ENCODE measurements at places on chromosomes 5 and 9. TPM values are rescaled to one million over a fixed set of nuclear protein-coding genes. Genes with fewer than 3 reads are reported as not detected.
A peak's percentile ranks its signal among the peaks of the same experiment; 100 is the strongest.

DNA sequence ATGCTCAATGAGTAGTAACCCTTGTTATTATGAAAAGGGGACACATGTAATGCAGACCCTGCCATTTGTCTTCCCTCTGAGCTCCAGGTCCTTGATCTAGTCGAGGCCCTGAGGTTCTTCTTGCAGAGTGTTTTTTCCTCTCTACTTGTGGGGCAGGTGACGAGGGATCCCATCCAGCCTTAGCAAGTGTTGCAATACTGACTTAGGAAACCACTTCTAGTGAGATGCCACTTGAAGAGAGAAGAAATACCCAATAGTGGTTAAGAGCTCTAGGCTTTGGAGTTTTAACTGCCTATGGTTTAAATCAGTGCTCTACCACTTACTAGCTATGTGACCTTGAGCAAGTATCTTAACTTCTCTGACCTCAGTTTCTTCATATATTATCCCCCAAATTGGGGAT, 10.2 kb downstream of the PPARGC1B start:
- no peak for DNase-seq

- no peak for DNase-seq
Observed at GRCh38 chr5:127909821-127910220, 173.7 kb upstream of the SLC12A2 start.

DNA sequence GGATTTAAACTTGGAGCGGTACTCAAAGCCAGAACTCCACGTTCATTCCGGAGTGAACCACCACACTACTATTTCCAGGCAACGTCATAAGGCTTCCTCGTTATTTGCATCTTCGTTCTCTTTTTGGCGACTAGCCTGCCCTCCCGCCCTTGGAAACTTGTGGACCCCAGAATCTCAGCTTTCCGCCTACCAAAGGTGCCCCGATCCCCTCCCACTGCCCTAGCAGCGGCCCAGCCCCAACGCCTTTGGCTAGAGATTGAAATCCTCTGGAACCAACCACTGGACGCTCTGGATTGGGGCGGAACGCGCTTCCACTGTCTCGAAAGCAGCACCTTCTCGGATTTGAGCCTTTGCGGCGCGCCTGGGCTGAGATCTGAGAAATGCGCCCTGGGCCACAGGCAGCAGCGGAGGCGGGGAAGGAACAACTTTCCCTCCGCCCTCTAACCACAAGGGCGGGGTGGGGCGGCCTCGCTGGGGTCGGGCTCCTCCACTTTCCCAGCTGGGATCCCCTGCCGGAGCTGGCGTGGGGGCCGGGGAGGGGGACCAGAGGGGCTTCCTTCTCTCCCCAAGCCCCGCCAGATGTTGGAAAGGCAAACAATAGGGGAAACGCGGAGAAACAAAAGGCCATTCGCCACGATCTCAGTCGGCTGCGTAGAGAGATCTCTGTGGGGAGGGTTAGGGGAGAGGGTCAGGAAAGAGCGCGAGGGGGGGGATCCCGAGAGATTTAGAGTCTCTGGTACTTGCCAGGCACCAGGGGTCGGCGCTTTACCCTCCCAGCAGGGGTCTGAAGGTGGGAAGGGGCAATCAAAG, 1.3 kb downstream of the MOB3B start:
- peak; percentile 85 for DNase-seq

GRCh38 chr9:1878811-1879210, 136.3 kb upstream of the SMARCA2 start:
- no peak for DNase-seq

DNA sequence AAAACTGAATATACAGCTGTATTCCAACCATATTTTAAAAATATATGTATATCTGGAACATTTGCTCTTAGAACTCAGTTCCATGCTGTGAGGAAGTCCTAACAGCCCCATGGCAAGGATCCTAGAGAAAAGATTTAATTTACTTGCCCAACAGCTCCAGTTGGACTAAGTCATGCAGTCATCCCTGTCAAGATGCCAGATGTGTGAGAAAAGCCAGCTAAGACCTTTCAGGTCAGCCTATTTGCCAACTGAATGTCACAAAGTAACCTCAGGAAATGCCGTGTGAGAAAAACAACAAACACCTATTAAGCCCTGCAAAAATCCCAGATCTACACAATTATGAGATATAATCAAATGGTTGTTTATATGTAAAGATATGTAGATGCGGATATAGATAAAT, 416.3 kb downstream of the NR2F1-AS1 start:
- no peak for DNase-seq

DNA sequence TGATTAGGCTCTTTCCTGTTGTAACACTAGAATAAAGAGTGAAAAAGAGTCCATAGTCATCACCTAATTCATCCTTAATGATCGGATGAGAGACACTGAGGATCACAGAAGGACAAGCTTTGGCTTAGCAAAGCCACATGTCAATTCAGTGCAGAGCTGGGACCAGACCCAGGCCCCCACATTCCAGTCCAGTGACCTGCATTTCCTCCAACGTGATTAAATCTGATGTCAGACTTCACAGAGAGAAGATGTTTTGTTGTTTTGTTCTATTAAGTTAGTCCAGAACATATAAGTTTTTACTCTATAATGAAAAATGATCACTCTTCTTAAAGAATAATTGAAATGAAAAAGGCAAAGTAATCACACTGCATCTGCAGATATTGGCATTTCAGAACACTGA, 377.9 kb upstream of the PAPPA start:
- no peak for DNase-seq

DNA sequence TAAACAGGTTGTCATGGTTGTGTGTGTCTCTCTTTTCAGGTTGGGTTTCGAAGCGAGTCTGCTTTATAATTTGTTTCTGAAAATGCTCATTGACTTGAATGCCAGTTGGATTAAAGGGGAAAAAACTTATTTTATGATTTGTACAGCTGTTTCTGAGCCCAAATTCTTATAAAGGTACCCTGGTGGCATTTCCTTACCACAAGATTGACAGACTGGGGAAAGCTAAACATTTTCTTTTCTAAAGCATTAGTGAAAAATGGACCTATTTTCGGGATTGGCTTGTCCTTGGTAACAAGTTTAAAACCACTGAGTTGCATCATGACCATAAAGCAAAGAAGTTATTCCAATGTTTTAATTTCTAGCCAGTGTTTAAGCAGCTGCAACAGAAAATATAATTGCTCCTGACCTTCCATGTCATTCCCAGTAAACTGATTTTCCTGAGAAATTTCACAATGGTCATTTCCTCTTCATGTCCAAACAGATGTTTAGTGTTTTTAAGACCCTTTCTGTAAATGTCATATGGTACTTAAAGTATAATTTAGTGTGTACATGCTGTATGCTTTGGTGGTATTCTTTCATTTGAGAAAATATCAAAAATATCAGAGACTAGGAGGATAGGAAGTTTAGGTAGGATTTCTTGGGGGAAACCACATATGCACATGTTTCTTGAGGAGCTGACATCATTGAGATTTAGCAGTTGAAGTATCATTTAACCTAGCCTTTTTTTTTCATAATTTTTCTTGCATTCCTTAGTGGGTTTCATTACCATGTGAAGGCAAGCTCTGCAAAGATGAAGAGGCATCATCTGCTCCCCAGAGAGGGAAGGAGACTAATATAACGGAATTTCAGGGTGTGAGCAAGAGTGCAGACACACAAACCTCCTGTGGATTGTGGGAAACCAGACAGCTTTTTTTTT, 667.1 kb upstream of the RGMB start:
- DNase-seq = no peak

AGXT2 gene
- total RNA-seq = not detected

ISL1 gene
- total RNA-seq = not detected

COL15A1 gene
- total RNA-seq = 55.9 TPM

KLF9 gene
- total RNA-seq = 50.9 TPM

All from Right ventricle myocardium superior (tissue), 1 donor.